Posterior cingulate gyrus (tissue), 11 donors: ENCODE measurements at places on chromosomes 6 and 20.

DNA sequence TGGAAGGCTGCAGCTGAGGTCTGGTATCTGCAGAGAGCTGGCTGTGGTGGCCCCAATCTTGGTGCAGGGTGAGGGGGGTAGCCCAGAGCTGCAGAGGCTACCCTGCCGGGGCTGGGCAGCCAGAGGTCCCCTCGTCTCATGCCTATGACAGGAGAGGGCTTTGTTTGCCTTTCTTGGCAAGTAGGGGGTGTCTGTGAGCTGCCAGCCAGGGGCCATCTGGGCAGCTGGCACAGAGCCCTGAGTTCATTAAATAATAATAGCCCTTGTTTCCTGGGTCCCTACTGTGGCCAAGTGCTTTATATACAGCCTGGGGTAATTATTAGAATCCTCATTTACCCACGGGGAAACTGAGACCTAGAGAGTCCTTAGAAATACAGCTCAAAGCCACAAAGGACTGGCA, 66.6 kb downstream of the EZR start:
- DNase-seq, result peak; percentile 80

GRCh38 chr6:45706319-45706718, 309.3 kb downstream of the CLIC5 start:
- DNase-seq, result no peak

GRCh38 chr6:20084411-20084810, 127.9 kb downstream of the MBOAT1 start:
- DNase-seq, result no peak

GRCh38 chr6:91281901-91282300, 695.0 kb upstream of the MAP3K7 start:
- DNase-seq, result no peak

- DNase-seq, result no peak
These were observed 473.5 kb upstream of the SPTLC3 start for GRCh38 chr20:12535316-12535715.

- DNase-seq, result no peak
These were observed at the start of gene LTA for GRCh38 chr6:31572041-31572911. LTA (plus strand) TSS chr6:31572289; CDS start chr6:31572743, 454 bp downstream.

DNA sequence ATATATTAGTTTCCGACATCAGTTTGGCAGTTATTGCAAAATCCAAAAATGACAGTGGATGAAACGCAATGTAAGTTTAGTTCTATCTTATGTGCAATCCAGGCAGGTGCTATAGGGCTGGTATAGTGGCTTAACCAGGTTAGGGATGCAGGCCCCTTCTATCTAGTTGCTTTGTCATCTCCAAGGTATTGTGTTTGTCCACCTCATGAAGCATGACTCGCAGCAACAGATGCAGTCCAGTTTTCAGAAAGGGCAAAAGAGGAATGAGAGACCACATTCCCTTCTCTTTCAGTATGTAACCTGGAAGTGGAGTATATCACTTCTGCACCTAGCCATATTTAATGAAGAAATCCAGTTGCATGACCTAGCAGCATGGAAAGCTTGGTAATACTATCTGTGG, 59.7 kb downstream of the PKIB start:
- no peak for DNase-seq

DNA sequence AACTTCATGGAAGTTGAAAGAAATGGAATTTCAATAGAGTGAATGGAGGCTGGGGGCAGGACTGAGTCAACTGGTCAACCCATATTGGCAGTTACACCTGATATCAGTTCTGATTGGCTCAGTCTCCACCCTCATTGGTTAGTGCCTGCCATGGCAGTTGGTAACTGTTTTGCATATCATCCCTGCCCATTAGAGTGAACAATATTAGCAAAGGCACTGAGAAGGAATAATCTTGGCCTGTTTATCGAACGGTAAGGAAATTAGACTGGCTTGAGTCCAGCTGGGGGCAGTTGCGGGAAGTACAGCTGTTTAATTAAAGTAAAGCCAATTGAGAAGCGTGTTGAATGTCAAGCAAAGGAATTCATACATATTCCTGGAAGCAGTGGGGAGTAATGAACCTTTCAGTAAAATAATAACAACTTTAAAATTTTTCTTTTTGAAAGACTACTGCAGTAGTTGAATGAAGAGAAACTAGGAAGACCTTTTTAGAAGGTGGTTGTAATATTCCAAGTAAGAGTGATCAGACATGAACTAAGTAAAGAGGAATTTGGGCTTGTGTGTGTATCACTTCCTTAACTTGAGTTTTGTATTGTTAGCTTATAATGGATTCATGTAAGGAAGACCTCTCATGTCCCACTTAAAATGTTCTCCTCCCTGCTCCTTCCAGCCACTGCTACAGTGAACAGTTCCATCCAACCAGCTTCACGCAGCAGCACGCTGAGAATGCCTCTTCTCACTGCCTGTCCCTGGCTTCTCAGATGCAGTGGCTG, 17.2 kb upstream of the FAM50B start:
- DNase-seq, result no peak

DNA sequence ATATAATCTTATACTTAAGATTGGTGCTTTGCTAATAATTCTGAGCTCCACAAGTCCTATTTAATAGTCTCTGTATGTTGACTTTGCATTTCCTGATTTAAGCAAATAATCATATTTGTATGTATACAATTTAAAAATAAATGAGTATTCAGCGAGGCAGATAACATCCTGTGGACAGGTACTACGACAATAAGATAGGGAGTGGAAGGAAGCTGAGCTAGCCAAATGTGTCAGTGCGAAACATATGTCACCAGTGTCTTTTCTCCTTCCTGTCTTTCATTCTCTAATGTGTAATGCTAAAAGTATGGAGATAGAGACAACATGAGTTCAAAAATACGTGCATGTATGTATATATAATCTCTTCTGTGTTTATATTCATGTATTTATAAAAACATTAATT, 359.6 kb upstream of the KCNQ5 start:
- DNase-seq, result no peak

GRCh38 chr20:8227293-8227692, 95.2 kb downstream of the PLCB1 start:
- DNase-seq, result no peak

GRCh38 chr20:57173986-57174385, 92.5 kb downstream of the BMP7 start:
- no peak for DNase-seq

DNA sequence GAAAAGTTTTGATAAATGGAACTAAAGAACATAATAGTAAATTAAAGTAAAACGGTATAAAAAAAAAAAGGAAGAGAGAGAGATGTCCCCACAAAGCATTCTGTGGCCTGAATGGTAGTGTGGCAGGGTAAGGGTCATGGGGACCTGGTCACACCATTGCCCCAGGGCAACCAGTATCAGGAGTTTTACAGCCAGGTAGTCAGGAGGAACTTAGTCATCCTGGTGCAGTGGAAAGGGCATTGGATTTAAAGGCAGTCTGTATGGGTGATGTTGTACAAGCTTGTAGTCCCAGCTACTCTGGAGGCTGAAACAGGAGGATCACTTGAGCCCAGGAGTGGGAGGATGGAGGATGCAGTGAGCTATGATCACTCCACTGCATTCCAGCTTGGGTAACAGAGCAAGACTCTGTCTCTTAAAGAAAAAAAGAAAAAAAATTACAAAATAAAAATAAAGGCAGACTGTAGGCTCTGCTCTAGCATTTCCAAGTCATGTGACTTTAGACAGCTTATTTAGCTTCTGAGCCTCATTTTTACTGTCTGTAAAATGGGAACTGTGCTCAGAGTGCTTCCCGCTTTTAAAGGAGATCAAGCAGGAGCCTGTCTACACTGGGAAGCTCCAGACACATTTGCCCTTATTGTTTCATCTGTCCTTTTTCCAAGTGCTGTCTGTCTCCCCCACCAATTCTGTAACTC, 112.8 kb upstream of the ARMC2 start:
- DNase-seq, result no peak

GRCh38 chr6:157215717-157216116, 107.6 kb downstream of the TMEM242 start:
- no peak for DNase-seq

- no peak for DNase-seq
These were observed 73.5 kb downstream of the PREX1 start for GRCh38 chr20:48754292-48754691.

DNA sequence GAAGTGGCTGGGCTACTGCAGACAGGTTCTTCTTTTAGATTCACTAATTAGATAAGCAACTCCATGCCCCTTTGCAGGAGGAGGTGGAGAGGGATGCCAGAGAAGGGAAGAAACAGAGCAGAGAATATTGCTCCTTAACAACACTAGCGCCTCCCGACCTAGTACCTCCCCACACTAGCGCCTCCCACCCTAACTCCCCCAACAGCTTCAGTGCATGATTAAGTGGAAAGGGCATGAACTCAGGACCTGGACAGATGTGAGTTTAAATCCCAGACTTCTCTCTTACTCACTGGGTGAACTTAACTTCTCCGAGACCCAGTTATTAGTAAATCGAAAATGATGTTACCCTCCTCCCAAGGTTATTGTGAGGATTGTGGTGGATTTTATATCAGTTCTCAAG, 25.7 kb downstream of the STX11 start:
- no peak for DNase-seq

DNA sequence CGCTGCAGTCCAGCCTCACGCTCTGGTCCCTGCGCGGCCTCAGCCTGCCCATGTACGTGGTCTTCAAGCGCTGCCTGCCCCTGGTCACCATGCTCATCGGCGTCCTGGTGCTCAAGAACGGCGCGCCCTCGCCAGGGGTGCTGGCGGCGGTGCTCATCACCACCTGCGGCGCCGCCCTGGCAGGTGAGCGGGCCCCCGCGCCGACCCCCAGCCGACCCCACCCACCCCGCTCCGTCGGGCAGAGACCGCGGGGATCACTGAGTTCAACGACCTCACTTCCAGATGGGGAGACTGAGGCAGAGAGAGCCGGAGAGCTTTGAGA, 545 bp downstream of the SLC35D3 start:
- no peak for DNase-seq

GRCh38 chr6:74638412-74638811, 567.4 kb downstream of the COL12A1 start:
- DNase-seq, result no peak

DNA sequence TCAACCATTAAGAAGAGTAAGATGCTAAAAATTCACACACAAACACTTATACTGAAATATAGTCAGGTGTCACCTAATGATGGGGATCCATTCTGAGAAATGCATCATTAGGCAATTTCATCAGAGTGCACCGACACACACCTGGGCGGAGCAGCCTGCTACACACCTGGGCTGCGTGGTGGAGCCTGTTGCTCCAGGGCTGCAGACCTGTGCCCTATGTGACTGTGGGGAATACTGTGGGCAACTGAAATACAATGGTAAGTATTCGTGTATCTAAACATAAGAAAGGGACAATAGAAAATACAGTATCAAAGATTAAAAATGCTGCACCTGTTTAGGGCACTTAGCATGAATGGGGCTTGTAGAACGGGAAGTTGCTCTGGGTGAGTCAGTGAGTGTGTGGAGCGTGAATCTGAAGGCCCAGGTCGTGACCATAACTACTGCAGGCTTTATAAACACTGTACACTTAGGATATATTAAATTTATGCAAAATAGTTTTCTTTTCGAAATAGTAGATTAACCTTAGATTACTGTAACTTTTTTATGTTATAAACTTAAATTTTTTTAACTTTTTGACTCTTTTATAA, 124.4 kb upstream of the AFDN start:
- DNase-seq, result no peak

DNA sequence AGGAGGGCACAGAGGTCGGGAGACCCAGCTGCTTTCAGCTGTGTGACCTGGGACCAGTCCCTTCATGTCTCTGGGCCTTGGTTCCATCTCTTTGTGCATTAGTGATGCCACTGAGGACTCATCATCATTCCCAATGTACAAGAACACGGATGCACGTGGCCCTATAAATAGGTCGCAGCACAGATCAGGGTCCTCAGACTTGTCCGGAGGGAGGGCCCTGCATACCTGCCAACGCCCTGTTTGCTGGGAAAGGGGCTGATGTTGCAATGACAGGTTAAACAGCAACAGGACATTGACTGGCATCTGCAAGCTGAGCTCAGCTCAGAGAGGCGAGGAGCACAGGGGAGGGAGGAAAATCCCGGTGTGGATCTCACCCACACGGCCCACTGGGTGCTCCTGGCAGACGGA, 21.8 kb downstream of the TGM2 start:
- no peak for DNase-seq

DNA sequence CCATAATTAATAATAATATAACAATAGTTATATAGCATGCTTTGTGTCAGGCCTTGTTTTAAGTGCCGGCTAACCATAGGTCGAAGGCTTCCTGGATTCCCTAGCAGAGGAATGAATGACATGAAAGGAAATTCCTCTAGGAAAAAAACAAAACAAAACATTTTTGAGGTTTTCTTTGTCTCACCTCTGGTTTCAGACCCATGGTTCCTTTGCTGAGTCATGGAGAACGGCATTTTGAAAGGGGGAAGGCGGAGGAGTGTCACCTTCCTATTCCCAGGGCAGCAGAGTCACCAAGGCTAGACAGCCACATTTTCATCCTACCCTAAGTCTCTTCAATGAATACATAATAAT, 25.3 kb upstream of the CCND3 start:
- no peak for DNase-seq
